DND-41 (cell line): ENCODE measurements at places on chromosomes 2 and 18.

DNA sequence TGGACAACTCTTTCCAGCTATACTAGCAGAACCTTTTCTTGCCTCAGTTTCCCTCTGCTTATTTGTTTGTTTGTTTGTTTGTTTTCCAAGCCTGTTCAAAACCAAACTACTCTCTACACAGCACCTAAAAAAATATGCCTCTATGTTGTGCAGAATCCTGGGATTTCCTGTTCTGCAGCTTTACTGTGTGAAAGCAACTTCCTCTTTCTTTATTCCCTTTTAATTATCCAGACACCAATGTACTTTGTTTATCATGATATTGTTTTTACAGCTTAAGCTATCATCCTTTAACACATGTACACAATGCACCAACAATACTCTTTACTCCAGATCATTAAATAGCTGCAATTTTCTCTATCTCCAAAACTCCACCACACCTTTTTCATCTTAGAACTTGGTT lies 259.5 kb downstream of the EPHA4 start:
- no peaks in the 10 kb centered on the region for H3K4me1 ChIP-seq
- H3K27me3 ChIP-seq, result no peaks in the 10 kb centered on the region
- H3K27ac ChIP-seq, result no peak overlapping the region
- no peak overlapping the region for H3K4me3 ChIP-seq

DNA sequence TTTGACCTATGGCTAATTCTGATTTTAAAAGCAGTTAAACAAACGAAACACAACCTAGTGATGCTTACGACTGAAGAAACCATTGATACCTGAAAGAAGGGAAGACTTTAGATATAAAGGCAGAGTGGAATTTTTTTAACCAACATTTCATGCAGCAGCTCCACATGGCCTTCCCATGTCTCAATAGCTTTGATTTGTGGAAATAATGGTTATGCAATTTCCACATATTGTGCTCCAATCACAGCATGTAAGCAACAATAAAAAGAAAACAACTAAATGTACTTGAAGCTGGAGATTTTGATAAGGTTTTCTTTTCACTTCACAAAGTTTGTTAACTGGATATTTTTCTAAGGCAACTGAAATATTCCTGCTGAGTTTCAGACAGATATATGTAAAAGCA lies 82.0 kb upstream of the SLC39A10 start:
- DNase-seq, result no peak
- no peaks in the 10 kb centered on the region for H3K36me3 ChIP-seq
- no peaks in the 10 kb centered on the region for H3K27me3 ChIP-seq
- peaks cover 94% of the 10 kb centered on the region for H3K4me1 ChIP-seq

GRCh38 chr2:146506851-146507250 lies 1338.0 kb upstream of the ACVR2A start:
- H3K36me3 ChIP-seq, result no peaks in the 10 kb centered on the region
- H3K27me3 ChIP-seq, result no peaks in the 10 kb centered on the region
- DNase-seq, result no peak
- H3K4me1 ChIP-seq, result no peaks in the 10 kb centered on the region
- no peak overlapping the region for H3K4me3 ChIP-seq

DNA sequence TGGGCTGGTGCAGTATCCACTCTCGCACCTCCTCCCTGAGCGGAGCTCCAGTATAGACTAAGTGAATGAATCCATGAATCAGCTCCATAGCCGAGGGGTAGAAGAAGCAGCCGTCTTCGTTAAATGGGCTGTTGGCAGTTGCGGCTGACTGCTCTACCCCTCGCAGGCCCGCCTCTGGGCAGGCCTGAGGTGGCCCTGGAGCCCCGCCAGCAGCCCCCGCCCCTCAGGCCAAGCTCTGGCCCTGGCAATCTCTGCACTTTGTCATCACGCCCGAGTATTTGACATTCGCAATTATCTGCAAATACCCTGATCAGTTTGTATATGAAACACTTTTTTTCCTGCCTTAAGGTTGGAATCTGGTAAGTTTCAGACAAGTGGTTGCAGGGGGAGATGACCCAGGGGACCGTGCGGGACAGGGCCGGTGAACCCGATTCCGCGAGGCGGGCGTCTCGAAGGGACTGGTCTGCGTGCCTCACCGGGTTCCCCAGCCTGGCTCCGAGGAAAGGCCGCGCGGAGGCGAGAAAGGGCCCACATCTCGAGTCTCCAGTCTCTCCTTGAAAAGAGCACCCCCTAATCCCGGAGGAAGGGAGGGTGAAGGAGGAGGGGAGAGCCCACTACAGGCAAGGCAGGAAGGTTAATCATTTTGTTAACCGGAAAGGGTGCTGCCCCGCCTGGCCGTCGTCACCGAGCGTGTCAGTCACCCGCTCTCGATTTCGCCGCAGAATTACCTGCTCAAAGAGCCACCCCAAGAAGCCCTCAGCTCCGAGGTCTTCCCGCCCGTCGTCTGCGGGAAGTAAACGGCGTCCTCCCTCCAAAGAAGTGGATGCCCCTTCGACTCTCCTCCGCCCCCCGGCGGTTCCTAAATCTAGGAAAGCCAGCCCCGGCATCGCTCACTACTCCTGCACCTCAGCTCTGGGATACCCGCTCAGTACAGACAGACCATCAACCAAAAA lies 11.1 kb upstream of the SATB2 start:
- no peak overlapping the region for H3K4me3 ChIP-seq
- H3K36me3 ChIP-seq, result no peaks in the 10 kb centered on the region
- H3K27ac ChIP-seq, result no peak overlapping the region
- no peaks in the 10 kb centered on the region for H3K4me1 ChIP-seq
- peaks cover 9% of the 10 kb centered on the region for H3K27me3 ChIP-seq

DNA sequence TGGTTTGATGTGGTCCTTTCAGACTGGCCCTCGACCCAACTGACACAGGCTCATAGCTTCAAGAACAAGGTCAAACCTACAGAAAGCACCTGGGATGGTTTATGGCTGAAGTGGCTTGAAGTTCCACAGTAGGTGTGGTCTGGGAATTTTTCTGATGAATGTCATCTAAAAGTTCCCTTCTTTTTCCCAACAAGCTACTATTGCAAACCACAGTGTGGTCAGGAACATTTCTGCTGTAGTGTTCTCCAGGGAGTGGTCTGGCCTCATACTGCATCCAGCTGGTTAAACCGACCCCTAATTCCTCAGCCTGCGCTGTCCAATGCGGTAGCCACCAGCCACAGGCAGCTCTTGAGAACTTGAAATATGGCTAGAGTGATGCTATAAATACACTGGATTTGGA lies 92.7 kb downstream of the FAM124B start:
- DNase-seq, result no peak
- no peak overlapping the region for H3K4me3 ChIP-seq
- H3K4me1 ChIP-seq, result no peaks in the 10 kb centered on the region
- H3K36me3 ChIP-seq, result no peaks in the 10 kb centered on the region
- H3K27me3 ChIP-seq, result peaks cover 4% of the 10 kb centered on the region
- H3K27ac ChIP-seq, result no peak overlapping the region

- H3K27ac ChIP-seq, result no peak overlapping the region
- H3K4me3 ChIP-seq, result no peak overlapping the region
- no peaks in the 10 kb centered on the region for H3K4me1 ChIP-seq
- peaks cover 1% of the 10 kb centered on the region; the same call in 1 of the 2 replicates for H3K36me3 ChIP-seq
- DNase-seq, result no peak
These were observed 147.5 kb upstream of the DAPL1 start for GRCh38 chr2:158647436-158648231.

DNA sequence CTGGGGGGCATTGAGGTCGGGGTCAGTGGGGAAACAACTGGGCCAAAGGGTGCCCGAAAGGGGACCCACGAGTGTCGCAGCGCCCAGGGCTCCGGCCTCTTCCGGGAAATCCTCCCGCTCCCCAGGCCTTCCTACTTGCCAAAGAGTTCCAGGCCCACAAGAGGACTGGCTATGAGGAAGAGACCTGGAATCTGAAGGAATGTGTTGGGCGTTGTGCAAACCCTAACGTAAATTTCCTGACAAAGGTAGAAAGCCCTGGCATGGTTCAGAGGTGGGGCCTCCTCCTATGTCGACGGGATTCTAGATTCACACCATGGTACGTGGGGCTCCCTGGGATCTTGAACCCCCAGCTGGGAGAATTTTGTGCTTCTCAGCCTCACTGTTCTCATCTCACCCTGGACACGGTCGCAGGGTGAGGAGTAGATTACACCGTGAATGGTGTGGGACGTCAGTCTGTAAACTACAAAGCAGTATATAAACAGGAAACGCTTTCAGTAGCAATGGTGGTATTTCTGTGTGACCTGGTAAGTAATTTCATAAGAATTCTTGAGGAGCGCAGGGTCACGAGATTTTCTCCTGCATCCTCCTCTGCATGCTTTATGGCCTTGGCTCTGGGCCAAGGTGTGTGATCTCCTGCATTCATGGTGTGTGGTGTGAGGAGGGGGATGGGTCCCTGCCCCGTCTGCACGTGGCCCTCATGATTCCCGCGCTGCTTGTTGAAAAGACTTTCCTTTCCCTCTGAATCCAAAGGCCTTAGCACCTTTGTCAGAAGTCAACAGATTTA lies 868 bp downstream of the HSBP1L1 start:
- no peak for DNase-seq
- no peaks in the 10 kb centered on the region for H3K27me3 ChIP-seq
- no peaks in the 10 kb centered on the region for H3K4me1 ChIP-seq
- H3K36me3 ChIP-seq, result peaks cover 20% of the 10 kb centered on the region
- H3K27ac ChIP-seq, result no peak overlapping the region

GRCh38 chr2:217746808-217747207 lies 256.0 kb downstream of the TNS1 start:
- H3K4me3 ChIP-seq, result no peak overlapping the region
- H3K27me3 ChIP-seq, result peaks cover 2% of the 10 kb centered on the region
- no peak for DNase-seq
- no peaks in the 10 kb centered on the region for H3K4me1 ChIP-seq
- no peaks in the 10 kb centered on the region for H3K36me3 ChIP-seq
- H3K27ac ChIP-seq, result no peak overlapping the region

- no peaks in the 10 kb centered on the region for H3K4me1 ChIP-seq
- DNase-seq, result no peak
- no peak overlapping the region for H3K4me3 ChIP-seq
- H3K27me3 ChIP-seq, result peaks cover 2% of the 10 kb centered on the region
These were observed 6.9 kb downstream of the ALLC start for GRCh38 chr2:3664925-3665324.

- H3K27ac ChIP-seq, result no peak overlapping the region
- no peaks in the 10 kb centered on the region for H3K36me3 ChIP-seq
- no peak for DNase-seq
- no peaks in the 10 kb centered on the region for H3K4me1 ChIP-seq
- no peak overlapping the region for H3K4me3 ChIP-seq
- H3K27me3 ChIP-seq, result no peaks in the 10 kb centered on the region
These were observed 213.3 kb downstream of the NAPG start for GRCh38 chr18:10739152-10739551.

- H3K4me1 ChIP-seq, result no peaks in the 10 kb centered on the region
- H3K27me3 ChIP-seq, result no peaks in the 10 kb centered on the region
- H3K27ac ChIP-seq, result no peak overlapping the region
- no peaks in the 10 kb centered on the region for H3K36me3 ChIP-seq
- no peak for DNase-seq
These were observed 494.5 kb upstream of the MAP2 start for GRCh38 chr2:208929139-208929864.

DNA sequence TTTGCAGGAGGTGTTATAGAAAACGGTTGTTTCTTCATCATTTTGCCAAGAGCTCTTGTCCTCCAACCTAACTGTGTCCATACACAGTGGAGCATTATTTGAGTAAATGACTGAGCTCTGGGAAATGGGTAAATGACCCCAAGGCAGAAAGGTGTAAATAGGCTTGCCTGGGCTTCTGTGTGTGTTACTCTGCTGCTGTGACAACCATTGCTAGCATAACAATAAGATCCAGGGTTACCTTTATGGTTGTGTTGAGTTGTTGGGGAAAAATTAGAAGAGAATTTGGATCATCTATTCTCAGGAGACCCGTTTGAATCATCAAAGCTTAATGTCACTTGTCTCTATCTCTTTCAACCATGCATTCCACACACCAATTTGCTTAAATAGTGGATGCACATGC lies 672.7 kb downstream of the DPP10 start:
- H3K36me3 ChIP-seq, result no peaks in the 10 kb centered on the region
- DNase-seq, result no peak
- no peak overlapping the region for H3K27ac ChIP-seq
- no peaks in the 10 kb centered on the region for H3K4me1 ChIP-seq

DNA sequence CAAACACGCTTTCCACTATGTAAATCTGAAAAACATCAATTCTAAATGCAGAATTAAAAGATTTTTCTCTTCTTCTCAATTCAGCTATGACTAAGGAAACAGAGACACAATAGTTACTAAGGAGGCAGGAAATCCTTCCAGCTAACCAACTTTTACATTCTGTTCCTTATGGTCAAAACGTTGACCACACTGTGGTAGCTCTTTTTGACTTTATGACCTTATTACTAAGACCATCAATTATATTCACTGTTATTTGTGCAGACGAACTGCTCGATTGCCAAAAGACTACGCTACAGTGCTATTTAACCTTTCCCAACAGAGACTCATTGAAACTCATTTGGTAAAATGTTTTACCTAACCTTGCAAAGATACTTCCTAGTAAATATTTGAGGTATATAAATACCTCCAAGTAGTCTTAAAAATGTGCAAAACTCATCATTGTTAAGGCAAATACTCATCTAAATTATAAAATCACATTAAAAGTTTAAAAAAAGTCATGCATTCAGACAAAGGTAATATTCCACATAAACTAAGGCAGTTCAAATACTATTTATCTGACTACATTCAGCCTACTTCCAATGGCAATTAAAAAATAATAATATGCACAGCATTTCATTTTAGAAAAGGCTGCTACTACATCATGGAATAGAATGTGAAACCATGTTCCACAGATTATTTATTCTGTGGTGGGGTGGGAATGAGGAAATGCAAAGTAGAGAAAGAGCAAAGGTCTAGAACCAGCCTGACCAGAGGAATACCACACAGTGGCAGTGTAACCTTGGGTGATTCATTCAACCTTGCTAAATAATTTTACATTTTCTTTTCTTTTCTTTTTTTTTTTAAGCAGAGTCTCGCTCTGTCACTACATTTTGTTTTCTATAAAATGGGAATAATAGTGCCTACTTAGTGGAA lies 139.9 kb downstream of the THADA start:
- H3K27ac ChIP-seq, result no peak overlapping the region
- no peak for DNase-seq
- H3K4me1 ChIP-seq, result no peaks in the 10 kb centered on the region
- no peak overlapping the region for H3K4me3 ChIP-seq
- H3K27me3 ChIP-seq, result no peaks in the 10 kb centered on the region

DNA sequence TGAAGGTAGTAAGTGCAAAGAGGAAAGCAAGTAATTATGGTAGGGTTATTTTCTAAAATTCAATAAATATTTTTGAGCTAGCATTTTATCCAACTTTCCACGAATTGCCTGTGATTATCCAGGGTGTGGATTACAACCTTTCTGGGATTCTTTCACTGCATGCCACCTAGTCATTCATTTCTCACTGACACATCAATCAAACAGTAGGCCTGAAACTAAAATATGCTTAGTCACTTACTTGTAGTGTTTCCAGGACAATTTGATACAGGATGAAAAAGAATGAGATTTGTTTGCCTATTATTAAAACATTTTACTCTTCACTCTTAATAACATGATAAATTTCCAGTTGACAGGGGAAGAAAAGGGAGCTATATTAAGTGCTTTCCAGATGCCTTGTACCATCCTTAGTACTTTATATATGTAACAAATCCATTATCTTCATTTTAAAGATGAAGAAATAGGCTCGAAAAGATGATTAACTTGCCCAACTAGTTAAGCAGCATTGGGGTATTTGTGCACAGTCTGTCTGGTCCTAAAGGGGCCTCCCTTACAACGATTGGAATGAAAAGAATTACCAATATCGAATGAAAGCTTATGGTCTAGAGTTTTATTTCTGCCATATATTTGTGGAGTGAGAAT lies 70.4 kb downstream of the KCTD1 start:
- no peak overlapping the region for H3K27ac ChIP-seq
- H3K36me3 ChIP-seq, result peaks cover 15% of the 10 kb centered on the region
- no peaks in the 10 kb centered on the region for H3K4me1 ChIP-seq
- no peak overlapping the region for H3K4me3 ChIP-seq
- H3K27me3 ChIP-seq, result no peaks in the 10 kb centered on the region

GRCh38 chr2:29420464-29420863 lies 305.2 kb downstream of the CLIP4 start:
- no peak overlapping the region for H3K27ac ChIP-seq
- no peaks in the 10 kb centered on the region for H3K4me1 ChIP-seq
- H3K36me3 ChIP-seq, result no peaks in the 10 kb centered on the region
